ENCODE measurements at places on chromosomes 5 and 9.

- DNase-seq = no peak
These were observed 10.6 kb upstream of the NR3C1 start for GRCh38 chr5:143413958-143414669.

- no peak for DNase-seq
These were observed 13.6 kb downstream of the MTMR12 start for GRCh38 chr5:32299059-32299677.

DNA sequence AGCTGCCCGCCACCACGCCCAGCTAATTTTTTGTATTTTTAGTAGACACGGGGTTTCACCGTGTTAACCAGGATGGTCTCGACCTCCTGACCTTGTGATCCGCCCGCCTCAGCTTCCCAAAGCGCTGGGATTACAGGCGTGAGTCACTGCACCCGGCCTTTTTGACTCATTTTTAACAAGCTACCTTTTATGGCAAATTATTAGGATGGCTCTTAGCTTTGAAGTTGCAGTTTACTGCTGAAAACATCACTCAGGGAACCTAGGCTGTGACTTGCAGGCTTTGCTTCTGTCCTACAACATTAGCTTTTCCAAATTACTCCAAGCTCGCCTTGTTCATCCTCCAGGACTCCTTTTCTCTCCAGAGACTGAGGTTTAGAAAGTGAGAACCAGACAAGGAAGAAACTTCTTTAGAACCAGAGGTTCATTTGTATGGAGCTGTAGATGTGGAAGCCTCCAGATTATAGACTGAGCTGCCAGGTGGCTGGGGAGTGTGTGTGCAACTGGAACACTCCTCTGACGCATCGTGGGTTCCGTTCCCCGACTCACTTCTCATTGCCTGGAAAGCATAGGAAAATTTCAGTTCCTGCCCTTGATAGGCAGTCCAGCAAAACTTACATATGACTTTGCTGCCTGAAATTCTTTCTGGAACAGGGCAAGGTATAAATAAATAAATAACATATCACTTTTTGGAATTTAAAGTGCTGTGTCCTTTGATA is 23.8 kb upstream of the SPTAN1 start:
- peak; percentile 45 for DNase-seq

- no peak for DNase-seq
These were observed 1192.0 kb downstream of the CDH12 start for GRCh38 chr5:21661184-21661583.
